ENCODE measurements at places on chromosomes 6 and 20. TPM values are rescaled to one million over a fixed set of nuclear protein-coding genes. Genes with fewer than 3 reads are reported as not detected.

GRCh38 chr6:34318499-34319470, 70.0 kb upstream of the SMIM29 start:
- no peak for DNase-seq

DNA sequence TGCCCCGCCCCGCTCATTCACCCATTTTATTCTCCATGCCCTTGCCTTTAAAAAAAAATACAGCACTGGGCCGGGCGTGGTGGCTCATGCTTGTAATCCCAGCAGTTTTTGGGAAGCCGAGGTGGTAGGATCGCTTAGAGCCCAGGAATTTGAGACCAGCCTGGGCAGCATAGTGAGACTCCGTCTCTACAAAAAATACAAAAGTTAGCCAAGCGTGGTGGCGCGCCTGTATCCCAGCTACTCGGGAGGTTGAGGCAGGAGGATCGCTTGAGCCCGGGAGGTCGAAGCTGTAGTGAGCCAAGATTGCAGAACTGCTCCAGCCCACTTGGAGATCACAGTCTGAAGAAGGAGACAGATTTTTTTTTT, 407 bp upstream of the KIF6 start:
- no peak for DNase-seq

GRCh38 chr6:33248643-33248931, 23.1 kb downstream of the VPS52 start:
- DNase-seq = no peak

DNA sequence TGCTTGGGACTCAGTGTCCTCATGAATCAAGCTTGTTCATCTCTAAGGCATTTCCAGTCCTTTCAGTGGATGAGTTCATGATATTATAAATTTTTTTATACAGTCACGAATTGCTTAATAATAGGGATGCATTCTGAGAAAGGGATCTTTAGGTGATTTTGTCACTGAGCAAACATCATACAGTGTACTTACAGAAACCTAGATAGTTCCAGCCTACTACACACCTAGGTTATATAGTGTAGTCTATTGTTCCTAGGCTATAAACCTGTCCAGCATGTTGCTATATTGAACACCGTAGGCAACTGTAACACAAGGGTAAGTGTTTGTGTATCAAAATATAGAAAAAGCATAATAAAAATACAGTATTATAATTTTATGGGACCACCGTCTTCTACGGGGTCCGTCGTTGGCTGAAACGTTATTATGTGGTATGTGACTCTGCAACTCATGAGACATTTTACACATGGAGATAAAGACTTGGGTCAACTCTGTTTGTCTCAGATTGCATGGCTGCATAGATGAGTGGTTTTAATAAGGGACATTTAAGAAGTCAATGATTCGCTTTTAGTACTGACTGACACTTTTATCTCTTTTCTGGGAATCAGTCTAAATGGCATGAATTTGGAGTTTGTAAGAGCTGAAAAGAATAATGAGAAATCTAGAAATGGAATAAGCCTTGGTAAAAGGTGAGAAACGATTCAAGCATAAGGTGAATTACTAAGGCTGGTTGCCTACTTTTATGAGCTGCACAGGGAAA, 33.2 kb downstream of the CLIC5 start:
- no peak for DNase-seq

- no peak for DNase-seq
Observed at GRCh38 chr6:71127374-71127773, 161.2 kb upstream of the OGFRL1 start.

- DNase-seq = peak; percentile 5
Observed at GRCh38 chr6:28315628-28316027, 20.3 kb downstream of the ZSCAN31 start.

- no peak for DNase-seq
Observed at GRCh38 chr6:108960601-108961000, 112.4 kb downstream of the ARMC2 start.

DNA sequence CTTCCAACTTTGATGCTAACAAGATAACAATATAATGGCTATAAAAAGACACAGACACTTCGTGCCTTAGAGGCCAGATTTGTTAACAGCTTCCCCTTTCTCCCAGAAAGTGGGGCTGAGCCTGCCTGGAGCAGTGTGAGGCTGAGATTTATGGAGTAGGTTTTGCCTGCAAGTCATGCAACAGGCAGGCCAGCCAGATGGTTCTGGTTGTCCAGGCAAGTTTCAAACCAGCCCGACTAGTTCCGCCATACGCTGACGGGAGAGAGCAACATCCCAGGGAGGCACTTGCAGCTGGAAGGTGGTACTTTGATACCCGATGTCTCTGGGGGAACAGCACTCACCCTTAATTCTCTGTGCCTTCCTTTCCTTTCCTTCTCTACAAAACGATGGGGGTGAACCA, 81.3 kb upstream of the NAA20 start:
- no peak for DNase-seq

DNA sequence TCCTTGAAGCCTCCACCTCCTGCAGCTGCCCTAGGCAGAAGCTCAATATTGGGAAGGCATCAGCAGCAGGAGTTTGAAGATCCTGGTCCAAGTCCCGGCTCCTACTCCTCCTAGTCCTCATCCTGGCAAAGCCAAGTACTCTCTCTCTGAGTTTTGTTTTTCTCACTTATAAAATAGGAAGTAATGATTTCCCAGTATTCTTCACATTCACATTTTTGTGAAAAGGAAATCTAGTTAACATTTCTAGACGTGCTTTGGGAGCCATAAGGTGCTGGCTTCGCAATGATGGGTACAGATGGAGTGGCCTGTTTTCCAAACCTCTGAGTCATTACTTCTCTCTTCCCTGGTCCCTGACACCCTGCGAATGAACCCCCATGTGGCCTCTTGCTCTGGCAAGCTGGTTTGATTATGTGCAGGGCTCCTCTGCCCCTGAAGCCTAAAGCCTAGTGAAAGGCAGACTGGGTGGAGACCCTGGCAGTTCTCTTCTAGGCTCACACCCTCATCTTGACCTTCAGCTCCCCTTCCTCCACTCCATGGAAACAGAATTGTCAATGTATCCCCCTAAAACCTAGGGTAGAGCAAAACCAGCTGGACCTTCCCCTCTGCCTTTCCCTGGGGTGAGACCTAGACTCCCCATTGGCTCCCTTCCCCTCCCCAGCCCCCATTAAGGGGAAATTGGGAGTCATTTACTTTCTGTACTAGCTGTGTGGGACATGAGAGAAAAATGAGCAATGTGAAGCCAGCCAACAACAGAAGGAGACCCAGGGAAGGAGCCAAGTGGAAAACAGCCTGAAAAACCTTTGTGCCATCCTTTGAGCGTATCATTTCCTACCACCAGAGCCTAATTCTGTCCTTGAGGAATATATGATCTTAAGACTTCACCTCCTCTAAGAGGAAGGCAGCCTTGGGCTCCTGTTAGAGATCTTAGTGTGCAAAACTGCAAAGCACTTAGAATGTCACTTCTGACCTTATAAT, 158.4 kb downstream of the UST start:
- DNase-seq = no peak

GRCh38 chr6:97282238-97282725, 734 bp downstream of the MMS22L start:
- no peak for DNase-seq

DNA sequence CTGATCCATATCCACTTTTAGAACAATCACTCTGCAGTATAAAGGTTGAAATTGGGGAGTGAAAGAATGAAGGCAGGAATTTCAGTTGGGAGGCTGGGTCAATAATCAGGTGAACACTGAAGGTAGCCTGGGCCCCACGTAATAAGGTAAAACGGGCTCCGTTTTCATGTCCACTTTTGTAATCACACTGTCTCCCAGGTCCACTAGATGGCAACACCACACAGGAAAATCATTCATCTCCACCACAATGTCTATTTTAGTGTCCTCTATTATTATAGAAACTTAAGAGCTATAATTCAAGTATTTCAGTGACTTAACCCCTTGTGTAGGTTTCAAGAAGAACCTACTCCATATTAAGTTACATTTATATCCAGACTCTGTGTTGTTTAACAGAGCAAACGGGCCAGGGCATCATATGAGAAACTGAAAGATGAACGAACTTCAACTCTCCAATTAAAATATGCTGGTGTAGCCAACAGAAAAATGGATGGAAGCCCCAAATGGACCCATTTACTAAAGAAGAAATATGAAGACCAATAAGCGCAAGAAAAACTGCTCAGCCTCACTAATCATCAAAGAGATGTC, 45.9 kb upstream of the MC3R start:
- DNase-seq = no peak

DNA sequence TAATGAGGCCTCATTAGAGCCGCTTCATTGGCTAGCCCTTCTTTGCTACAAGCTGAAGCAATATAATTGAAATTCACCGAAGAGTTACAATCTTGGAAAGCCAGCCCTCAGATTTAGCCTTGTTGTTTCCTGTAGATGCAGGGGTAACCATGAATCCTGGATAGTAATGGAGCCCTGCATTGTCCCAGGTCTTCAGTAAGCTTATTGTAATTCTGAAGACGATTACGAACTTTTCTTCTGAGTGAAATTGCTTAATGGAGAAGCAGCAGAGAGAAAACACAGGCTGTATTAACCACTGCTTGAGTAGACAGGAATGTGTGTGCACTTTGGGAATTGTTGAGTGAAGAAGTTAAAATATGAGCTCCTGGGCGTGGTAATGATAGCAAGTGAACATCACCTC, 26.3 kb upstream of the NAA20 start:
- no peak for DNase-seq

The MDFI gene
- 11.7 TPM for total RNA-seq

GRCh38 chr20:44361021-44361420, 5.5 kb downstream of the HNF4A start:
- no peak for DNase-seq

DNA sequence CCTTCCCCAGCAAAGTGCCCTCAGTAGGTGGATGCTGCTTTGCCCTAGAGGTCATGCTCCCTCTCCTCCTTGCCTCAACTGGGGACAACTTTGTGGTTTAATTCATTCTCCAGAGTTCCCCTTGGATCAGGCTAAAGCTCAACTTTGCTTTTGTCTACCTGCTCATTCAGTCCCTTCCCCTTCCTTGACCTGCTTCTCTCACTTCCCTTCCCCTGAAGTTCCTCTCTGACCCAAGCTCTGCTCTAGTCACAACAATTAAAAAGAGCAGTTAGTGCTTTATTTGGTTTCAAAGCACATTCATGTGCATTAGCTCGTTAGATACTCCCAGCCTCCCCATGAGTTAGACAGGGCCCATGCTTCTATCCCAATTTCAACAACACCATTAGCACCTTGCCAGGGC, 71.3 kb downstream of the DZANK1 start:
- no peak for DNase-seq

DNA sequence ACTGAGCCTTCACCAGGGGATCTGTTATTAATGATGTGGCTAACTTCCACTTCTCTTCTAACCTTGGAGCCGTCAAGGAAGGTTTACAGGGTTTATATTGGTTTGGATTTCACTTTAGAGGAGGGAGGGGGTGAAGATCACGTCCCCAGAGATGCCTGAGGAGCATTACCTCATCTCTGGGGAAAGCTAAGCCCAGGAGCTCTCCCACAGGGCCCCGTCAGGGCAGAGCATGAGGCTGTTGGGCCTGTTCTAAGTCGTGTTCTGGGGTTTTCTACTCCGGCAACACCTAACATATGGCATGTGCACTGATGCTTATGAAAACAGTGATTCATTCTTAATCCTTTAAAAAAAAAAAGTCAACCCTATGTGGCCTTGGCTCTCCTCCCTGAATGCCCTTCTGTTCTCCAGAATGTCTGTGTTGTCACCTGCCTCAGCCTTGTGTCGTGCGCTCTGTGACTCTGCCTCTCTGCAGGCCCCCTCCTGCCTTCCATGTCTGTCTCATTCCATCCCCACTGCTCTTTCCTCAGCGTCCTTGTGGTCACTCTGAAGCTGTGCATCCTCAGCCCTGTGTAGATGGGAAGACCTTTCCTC, 97.4 kb upstream of the JARID2 start:
- no peak for DNase-seq

The BTNL2 gene
- not detected for total RNA-seq

The TUBB2B gene
- 4,324 TPM for total RNA-seq

GRCh38 chr20:36279362-36279761, 26.8 kb upstream of the DLGAP4 start:
- no peak for DNase-seq

GRCh38 chr6:22366214-22366613, 69.4 kb upstream of the PRL start:
- no peak for DNase-seq

DNA sequence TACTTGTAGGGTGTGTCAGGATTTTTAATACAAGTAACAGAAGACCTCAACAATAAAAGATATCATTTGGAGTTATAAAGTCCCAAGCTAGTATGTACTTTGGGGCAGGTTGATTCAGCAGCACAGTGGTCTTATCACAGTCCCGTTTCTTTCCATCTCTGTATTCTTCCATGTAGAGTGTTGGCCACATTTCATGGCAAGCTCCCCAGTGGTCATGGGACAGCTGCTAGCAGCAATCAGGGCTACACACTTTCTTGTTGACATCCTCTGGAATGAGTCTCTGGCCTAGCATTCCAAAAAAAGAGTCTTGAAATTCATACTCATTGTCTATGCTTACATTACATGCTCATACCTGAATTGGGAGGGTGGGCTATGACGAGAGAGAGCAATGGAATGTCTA, 53.2 kb downstream of the SOBP start:
- DNase-seq = no peak

- no peak for DNase-seq
Observed at GRCh38 chr6:16544006-16544405, 217.3 kb downstream of the ATXN1 start.

The SS18L1 gene
- total RNA-seq = 75.0 TPM

DNA sequence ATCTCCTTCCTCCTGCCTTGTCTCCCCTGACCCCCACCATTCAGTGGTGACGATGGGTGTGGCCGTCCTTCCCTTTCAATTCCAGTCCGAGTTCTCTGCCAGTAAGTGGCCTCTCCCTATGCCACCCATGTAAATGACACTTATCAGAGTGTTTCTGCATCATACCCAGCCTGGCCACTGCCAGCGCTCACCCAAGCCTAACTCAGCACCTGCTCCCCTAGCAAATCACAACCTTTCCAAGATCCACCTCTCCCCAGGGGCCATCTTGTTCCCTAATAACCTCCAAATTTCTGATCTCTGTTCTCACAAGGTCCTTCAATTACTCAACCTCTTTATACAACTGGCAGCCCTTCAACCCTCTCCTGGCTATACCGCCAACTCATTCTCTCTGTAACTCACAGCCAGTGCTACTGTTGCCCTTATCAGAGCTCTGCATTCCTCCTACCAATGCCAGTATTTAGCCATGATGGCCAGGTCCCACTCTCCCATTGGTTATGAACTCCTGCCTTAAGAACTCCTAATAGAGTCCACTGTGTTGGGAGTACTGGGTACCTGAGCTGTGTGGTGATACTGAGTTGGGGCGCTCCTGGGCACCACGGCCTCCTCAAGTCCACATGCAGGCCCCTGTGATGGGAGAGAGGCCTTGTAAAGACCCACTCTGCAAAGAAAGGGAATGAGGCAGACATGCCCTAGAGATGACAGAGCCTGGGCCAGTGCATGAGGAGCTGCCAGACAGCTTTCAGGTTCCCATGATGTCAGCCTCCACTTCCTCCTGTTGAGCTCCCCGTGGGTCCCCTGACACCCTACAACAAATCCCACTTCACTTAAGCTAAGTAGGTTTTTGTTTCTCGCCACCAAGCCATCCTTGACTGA, 187.4 kb upstream of the RREB1 start:
- DNase-seq = no peak

- DNase-seq = no peak
Observed at GRCh38 chr6:132003516-132004178, 52.5 kb upstream of the CCN2 start.

- no peak for DNase-seq
Observed at GRCh38 chr20:57224641-57225138, 41.8 kb downstream of the BMP7 start.

- DNase-seq = no peak
Observed at GRCh38 chr20:53828682-53829254, 235.1 kb upstream of the ZNF217 start.

- no peak for DNase-seq
Observed at GRCh38 chr6:1767481-1768246, 157.9 kb downstream of the FOXC1 start.

Data from occipital lobe (tissue), 3 donors.